Uterine smooth muscle cell (primary cell): ENCODE measurements at places on chromosomes 3 and 15. TPM values are rescaled to one million over a fixed set of nuclear protein-coding genes. Genes with fewer than 3 reads are reported as not detected.

The LMCD1 gene
- 13.4 and 35.6 TPM in 2 replicates for total RNA-seq

The DZIP1L gene
- 38.3 and 40.7 TPM in 2 replicates for total RNA-seq

The LMAN1L gene
- total RNA-seq = 0.11 TPM in 1 of 2 replicates, not detected in the other

The ATP13A5 gene
- not detected in 2 replicates for total RNA-seq

The AP3B2 gene
- total RNA-seq = 0.22 and 0.75 TPM in 2 replicates

The GASK1A gene
- total RNA-seq = 2.2 and 3.9 TPM in 2 replicates

The RBMS3 gene
- 22.5 and 34.9 TPM in 2 replicates for total RNA-seq

The MCF2L2 gene
- total RNA-seq = 0.66 and 1.9 TPM in 2 replicates

The TMEM87A gene
- 62.4 and 68.0 TPM in 2 replicates for total RNA-seq

The MAPK6 gene
- total RNA-seq = 94.5 and 97.0 TPM in 2 replicates

The IMPG2 gene
- 0.25 and 0.44 TPM in 2 replicates for total RNA-seq

The CCDC33 gene
- total RNA-seq = 0.12 and 0.22 TPM in 2 replicates
